ENCODE measurements at places on chromosomes 16 and 17.
A peak's percentile ranks its signal among the peaks of the same experiment; 100 is the strongest.

GRCh38 chr17:57068222-57068658, 16.8 kb upstream of the AKAP1 start:
- DNase-seq: no peak

DNA sequence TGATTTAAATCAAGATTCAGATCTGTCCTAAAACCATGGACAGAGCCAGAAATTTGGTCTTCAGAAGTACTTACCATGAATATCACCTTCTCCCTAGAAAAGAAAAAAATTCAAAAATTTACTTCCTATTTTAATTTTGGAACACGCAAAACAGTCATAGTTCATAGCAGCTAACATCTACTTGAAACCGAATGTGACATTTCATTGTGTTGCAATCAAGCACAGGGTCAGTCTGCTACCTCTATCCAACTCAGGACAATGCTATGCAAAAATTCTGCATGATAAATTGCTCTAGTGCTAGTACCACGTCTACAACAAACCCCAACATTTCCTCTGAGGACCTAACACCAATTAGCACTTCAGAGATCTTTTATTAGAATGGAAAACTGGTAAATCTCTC, 7.7 kb downstream of the JPT1 start:
- no peak for DNase-seq

DNA sequence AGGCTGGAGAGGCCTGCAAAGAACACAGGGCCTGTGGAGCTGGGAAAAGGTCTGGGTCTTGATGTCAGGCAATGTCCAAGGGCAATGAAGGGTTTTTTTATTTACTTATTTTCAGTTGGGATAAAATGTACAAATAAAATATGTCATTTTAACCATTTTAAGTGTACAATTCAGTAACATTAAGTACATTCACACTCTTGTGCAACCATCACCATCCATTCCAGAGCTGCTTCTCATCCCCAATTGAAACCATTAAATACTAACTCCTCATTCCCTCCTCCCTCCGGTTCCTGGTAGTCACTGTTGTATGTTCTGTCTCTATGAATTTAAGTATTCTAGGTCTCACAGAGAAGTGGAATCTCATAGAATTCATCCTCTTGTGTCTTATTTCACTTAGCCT, 444.7 kb downstream of the HS3ST3B1 start:
- no peak for DNase-seq

DNA sequence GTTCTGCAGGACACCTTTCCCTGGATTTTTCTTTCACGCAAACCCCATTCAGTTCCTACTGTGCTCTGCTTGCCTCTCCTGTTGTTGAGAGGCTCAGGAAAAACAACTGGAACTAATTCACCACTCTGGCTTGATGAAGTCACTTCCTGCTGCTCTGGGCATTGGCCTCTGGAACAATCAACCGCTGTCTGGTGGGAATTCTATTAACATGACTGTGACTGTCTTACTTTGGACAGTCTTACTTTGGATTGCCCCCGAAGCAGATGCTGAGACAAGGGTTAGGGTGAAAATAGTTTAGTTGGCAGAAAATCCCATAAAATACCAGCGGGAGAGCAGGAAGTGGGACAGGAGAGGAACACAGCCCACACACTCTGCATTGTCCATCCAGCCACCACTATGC, 90.0 kb upstream of the HSBP1 start:
- no peak for DNase-seq

- DNase-seq: no peak
Observed at GRCh38 chr16:7601100-7601499, 268.5 kb downstream of the RBFOX1 start.

- DNase-seq: no peak
Observed at GRCh38 chr16:67965668-67966548, 2.5 kb downstream of the SLC12A4 start.

DNA sequence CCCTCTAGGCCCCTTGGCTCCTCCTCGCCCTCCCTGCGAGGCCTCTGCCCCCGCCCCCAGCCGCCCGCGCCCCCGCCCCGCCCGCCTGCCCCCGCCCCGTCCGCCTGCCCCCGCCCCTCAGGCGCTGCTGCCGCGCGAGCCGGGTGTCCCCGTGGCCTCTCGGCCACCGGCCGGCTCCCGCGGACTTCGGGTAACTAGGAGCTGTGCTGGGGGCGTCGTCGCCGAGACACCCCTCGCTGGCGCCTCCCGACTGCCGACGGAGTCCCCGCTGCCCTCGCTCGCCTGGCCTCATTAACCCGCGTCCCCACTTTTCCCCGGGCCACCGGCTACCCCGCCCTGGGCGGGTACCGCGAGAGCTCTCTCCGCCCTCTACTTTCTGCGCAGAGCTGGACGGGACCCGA, at the start of gene TLCD1:
TSS of gene TLCD1 (minus strand) at position 8 of the 401 bp plus-strand sequence. CDS start 136 bp downstream, outside the sequence.
- no peak for DNase-seq

GRCh38 chr17:73255671-73256181, 6.0 kb downstream of the CPSF4L start:
- DNase-seq: no peak

DNA sequence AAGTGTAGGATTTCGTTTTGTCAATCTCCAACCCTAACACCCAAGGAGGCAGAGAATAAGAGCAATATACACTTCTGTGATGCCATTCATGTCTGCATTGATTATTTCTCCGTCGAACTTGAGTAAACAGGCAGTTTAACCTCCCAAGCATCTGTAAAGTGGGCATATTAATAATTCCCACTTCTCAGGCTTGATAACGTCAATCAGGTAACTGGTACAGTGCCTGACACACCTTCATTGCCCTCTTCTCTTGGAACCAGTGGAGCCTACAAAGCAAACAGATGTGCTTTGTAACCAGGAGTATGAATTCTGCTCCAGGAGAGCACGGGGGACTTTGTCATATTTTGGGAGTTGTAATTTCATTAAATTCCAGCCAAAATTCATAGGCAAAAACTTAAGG, 32.5 kb upstream of the PLCG2 start:
- no peak for DNase-seq

- no peak for DNase-seq
Observed at GRCh38 chr17:75077072-75077495, 10.7 kb upstream of the SLC16A5 start.

- no peak for DNase-seq
Observed at GRCh38 chr17:39922006-39922405, 3.6 kb upstream of the GSDMB start.

- no peak for DNase-seq
Observed at GRCh38 chr16:84931107-84931494, 80.2 kb downstream of the ZDHHC7 start.

- DNase-seq: no peak
Observed at GRCh38 chr16:5944971-5945370, 847.4 kb upstream of the EEF2KMT start.

GRCh38 chr17:72725433-72726068, 366.9 kb downstream of the SLC39A11 start:
- DNase-seq: peak; percentile 27

GRCh38 chr17:47820033-47820789, 1.4 kb downstream of the OSBPL7 start:
- DNase-seq: no peak

DNA sequence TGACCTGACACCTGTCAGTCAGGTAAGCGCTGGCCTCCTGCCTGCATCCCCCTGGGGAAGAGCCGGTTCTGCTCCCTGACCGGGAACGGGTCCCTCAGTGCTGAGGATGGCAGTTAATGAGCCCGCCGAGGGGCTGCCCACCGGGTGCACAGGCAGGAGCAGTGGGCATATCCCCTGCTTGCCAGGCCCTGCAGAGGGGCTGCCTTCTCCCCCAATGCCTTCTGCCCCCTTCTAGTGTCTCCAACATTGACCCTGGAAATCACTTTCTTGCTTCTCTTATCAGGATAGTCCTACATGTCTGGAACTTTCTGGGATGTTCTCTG, 388.5 kb downstream of the SEC14L1 start:
- no peak for DNase-seq

GRCh38 chr17:48356866-48357265, 73.1 kb downstream of the SKAP1 start:
- no peak for DNase-seq

DNA sequence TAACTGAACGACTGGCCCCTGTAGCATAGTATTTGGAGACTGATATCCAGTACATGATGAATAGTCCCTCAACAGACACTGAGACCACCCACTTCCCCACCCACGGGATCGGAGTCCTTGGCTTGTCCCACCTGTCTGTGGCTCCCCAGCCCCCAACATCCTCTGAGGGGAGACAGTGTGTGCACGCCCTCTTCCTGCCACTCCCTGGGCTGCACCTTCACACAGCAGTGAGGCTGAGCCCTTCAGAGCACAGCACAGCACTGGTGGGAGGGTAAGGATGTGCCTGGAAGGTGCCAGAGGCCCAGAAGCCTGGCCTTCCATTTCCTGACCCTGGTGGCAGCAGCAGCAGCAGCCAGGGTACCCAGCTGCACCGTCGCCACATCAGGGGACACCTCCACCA, 11.0 kb downstream of the DNASE1 start:
- no peak for DNase-seq

DNA sequence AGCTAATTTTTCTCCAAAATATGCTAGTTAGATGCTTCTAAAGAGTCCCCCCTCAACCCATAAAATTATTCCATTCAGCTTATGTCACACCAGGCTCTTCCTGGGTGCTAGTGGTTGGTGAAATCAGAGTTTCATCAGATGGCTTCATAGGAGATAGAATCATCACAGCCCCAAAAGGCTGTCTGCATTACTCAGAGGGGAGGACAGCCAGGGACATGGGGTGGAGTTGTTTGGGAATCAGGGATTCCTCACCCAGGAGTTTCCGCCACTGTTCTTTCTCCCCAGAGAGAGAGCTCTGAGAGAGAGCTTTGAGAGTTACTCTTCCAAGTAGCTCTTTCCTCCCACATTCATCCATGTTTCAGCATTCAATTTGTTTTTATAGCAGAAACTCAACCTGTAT, 288 bp upstream of the KRT34 start:
- DNase-seq: no peak

DNA sequence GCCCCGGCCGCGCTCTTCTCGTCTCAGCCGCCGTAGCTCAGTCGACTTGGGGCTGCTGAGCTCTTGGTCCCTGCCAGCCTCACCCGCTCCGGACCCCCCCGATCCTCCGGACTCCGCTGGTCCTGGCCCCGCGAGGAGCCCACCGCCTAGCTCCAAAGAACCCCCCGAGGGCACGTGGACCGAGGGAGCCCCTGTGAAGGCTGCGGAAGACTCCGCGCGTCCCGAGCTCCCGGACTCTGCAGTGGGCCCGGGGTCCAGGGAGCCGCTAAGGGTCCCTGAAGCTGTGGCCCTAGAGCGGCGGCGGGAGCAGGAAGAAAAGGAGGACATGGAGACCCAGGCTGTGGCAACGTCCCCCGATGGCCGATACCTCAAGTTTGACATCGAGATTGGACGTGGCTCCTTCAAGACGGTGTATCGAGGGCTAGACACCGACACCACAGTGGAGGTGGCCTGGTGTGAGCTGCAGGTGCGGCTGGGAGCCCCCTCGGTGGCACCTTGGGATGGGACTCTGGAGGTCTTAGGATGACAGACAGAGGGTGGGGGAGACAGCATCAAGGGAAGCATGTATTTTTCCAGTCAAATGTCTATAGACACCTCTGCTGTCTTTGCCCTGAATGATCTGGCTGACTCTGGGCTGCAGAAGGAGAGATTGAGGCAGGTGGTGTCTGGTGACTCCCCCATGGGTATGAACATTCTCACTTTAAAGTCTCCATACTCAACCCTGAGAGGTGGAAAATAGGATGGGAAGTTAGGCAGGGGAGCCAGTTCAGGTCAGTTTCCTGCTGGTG, 635 bp downstream of the WNK4 start:
- DNase-seq: no peak

- DNase-seq: no peak
Observed at GRCh38 chr16:83409347-83409746, 398.4 kb upstream of the HSBP1 start.

- DNase-seq: no peak
Observed at GRCh38 chr16:81548876-81549546, 104.4 kb downstream of the CMIP start.

GRCh38 chr16:74521691-74522090, 85.2 kb downstream of the GLG1 start:
- no peak for DNase-seq

- DNase-seq: no peak
Observed at GRCh38 chr16:1532081-1532760, 1.2 kb upstream of the TMEM204 start.

DNA sequence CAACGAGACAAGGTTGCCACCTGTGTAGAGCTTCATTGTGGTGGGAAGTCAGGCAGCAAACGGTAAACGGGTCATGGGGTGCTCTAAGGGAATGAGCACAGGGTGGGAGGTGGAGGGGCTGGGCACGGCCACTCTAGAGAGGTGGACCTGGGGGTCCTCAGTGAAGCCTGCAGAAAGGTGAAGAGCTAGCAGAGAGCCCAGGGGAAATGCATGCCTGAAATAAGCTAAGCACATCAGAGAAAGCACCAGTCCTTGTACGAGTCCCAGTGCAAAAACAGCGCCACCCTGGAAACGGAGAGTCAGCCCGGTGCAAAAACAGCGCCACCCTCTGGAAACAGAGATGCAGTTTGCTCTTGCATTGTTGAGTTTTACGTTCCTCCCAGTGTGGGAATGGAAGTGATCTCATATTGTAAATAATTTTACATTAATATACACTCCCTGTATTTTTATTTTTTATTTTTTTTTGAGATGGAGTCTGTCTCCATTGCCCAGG, 65.0 kb downstream of the TBC1D16 start:
- no peak for DNase-seq

DNA sequence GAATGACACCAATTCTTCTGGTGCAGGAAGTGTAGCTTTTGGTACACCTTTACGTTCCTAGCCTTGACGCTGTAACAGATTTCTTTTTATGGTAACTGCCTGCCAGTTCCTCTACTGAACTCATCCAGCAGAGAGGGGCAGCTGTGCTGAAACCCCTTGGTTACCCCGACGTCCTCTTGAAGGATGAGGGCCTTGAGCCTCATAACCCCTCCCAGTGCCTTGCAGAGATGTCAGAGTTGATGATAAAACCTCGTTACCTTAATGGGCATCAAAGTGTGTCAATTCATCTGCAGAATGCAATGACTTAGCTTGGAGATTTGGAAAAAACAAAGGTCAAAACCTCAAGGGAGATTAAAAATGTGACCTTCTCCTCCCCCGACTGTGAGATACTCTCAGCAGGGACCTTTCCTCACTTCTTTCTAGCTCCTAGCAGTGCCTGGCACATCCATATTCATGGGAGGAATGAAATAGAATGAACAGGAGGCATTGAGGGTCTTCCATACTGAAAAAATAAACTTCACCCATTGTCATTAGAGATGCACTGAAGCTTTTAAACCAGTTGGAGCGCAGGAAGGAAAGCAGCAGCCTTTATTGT, 69.2 kb downstream of the SDR42E1 start:
- DNase-seq: no peak
